ENCODE measurements at places on chromosomes 5 and 9.
A peak's percentile ranks its signal among the peaks of the same experiment; 100 is the strongest.

- DNase-seq = no peak
Observed at GRCh38 chr5:176697267-176697933, 50.1 kb downstream of the TSPAN17 start.

DNA sequence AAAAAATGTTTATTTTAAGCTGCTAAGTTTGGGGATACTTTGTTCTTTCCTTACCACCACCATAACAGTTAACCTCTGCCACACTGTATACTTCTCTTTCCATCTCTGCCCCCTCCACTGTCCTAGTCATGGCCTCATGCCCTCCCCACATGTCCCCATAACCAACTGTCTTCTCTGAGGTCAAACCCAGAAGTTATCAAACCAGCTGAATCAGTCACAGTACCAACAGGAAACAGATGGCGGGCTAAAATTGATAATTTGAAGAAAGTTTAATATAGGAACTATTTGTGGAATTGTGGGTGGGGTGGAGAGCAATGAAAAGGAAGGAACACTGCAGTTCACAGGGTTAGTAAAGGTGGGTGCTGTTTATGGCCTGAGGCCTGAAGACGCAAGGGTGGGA lies 5.7 kb upstream of the DCTN4 start:
- DNase-seq = no peak

- DNase-seq = no peak
Observed at GRCh38 chr5:147658293-147658932, 124.1 kb downstream of the JAKMIP2 start.

GRCh38 chr9:4741365-4742089 lies 525 bp upstream of the AK3 start:
- DNase-seq = no peak

DNA sequence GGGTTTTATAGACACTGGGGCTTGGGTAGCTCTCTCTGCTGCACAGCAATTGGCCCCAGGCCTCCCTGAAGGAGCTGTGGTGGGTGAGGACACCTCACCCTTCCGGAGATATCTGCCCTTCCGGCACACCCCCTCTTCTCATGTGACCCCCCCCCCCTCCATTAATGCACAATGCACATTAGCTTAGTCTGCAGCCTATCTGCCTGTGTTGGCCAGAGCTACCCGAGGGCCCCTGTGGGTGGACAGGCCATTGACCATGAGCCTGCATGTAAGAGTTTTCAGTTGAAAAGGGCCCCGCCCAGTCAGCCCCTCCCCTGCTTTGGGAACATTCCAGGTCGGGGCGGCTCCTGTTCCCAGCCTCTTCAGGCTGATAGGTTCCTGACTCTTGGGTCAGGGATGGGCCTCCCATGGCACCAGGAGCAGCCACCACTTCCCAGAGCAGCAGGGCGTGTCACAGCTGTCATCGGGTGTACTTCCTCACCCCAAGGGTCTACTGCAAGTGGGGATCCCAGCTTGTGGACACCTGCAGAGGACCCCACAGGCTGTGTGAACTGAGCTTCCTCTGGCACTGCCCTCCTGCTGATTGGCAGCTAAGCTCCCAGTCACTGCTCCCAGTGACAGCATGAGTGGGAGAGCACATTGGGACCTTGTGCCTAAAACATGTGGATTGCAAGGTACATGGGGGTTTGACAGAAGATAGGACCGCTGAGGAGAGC lies 17.8 kb downstream of the PHF2 start:
- DNase-seq = no peak

- no peak for DNase-seq
Observed at GRCh38 chr9:19378164-19378563, 1.9 kb downstream of the RPS6 start.

DNA sequence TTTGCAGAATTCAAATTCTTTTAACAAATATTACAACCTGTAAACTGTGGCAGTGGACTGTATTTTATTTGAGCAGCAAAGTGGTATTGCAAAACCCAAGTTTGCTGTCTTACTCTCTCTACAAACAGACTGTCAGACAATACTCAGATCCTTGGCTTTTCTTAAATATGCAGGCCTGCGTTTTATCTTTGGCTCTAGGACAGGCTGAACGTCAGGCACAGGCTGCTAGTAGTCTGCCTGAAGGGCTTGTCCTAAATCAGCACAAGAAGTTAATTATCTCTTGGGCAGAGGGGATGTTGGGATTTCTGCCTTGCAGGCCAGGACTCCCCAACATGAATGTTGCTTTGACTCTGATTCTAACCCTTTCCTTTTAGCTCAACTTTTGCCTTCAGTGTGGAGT lies 147.5 kb downstream of the SLIT3 start:
- no peak for DNase-seq

GRCh38 chr5:54363669-54364068 lies 53.3 kb upstream of the ARL15 start:
- no peak for DNase-seq

DNA sequence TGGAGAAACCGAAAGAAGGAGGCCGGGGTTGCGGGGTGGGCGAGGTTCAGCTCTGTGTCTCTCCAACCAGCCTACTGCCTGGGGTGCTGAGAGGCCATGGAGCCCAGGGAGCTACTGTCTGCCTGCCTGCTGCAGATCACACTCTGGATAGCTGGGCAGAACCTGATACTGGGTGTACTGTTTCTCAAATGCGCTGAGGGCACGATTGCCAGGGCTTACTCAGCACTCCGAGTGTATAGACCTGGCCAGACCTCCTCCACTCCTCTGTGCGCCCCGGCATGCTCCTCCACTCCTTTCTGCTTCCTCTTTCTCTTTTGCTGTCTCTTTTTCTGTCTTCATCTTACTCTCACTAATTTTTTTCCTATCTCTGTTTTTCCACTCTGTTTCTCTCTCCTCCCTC lies 215.1 kb downstream of the PAPPA start:
- DNase-seq = no peak

DNA sequence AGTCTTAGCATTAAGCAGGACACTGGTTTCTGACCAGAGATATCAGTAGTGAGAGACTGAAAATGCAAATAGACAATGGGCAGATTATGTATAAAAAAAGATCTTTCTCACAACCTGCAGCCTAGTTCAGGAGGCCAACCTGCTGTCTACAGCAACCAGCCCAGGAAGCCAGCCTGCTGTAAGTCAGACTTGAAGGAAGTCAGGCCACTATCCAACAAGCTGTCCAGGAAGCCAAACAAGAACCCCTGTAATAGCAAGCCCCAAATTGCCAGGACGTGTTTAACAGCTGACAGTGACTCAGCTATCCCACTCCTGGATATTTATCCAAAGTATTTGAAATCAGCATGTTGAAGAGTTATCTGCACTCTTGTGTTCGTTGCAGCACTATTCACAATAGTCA lies 121.8 kb upstream of the SPIN1 start:
- no peak for DNase-seq

- DNase-seq = peak; percentile 71
Observed at GRCh38 chr5:56815658-56816545, 553 bp downstream of the MAP3K1 start.

- DNase-seq = no peak
Observed at GRCh38 chr5:72831685-72832084, 15.2 kb downstream of the TNPO1 start.

- DNase-seq = no peak
Observed at GRCh38 chr9:99294850-99295461, 72.9 kb downstream of the SEC61B start.

DNA sequence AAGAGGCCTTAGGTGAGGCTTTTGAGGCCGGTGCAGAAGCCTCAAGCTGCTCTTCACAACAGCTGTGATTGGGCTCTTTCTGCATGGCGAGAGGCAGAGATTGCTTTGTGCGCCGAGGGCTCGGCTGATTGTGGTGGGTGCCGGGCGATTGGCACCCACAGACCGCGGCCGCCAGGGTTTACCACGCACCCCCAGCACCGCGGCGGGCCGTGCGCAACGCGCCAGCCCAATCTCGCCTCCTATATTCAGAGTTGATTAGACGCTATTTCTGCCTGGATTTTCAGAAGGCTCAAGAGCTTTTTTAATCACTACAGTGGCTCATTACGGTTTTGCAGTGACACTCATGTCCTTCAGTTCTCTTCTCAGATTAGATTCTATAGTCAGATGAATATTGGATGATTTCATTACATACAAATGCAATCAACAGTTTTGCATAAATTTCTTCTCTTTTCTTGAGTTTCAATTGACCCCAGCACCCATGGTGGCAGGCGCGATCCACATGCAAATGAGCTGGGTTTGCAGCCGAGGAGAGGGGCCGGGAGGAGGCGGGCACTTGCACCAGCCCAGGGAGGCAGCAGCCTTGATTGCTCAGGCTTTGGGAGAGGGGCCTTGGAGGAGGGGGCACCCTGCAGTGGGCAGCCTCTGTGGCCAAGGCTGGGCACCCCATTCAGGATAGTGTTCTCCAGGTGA lies 33.8 kb upstream of the PTGS1 start:
- no peak for DNase-seq

DNA sequence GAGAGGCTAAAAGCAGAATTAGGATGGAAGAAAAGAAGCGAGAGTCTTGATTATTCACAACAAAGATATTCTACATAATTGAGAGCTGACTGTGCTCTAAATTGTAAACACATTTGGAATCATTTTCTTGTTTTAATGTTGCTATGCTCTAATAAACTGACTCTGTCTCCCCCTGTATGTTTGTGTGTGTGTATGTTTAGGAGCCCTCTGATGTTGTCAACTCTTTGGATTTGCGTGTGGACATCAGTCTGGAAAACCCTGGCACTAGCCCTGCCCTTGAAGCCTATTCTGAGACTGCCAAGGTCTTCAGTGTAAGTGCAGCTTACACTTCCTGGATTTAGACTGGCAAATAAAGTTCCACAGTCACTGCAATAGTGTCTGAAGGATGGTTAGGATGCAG lies 37.8 kb downstream of the MOCS2 start:
- DNase-seq = no peak

DNA sequence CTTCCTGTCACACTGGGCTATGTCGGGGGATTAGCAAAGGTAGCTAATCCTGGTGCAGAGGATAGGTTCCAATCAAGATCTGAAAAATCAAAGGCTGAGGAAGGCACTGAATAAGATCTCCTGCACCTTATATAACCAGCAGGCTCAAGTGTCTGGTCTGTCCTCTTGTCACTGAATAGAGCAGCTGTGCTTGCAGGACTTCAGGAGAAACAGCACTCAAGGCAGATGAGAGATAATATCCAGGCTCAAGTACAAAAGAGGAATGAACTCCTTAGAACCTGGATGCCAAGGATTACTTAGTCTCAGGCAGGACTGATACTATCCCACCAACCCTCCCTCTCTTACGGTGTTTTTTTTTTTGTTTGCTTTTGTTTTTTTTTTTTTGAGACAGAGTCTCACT lies 108.8 kb upstream of the LRRTM2 start:
- DNase-seq = no peak

DNA sequence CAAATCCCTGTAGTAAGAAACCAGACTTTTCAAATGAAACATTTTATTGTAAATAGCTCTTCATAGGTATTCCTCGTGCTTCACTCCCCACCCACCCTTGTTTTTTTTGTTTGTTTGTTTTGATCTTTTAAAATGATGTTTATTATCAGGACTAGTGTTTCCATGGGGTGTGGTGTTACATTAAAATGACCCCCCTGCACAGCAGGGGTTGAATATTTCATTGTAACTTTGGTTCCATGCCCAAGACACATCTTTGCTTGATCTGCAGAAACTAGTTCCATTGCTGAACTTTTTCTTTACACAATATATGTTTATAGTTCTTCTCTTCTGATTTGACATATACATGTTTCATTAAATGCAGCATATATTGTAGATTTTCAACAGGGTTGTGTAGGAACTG lies 81.3 kb upstream of the DPYSL3 start:
- DNase-seq = no peak

GRCh38 chr5:157481265-157481664 lies 21.3 kb downstream of the NIPAL4 start:
- DNase-seq = no peak

DNA sequence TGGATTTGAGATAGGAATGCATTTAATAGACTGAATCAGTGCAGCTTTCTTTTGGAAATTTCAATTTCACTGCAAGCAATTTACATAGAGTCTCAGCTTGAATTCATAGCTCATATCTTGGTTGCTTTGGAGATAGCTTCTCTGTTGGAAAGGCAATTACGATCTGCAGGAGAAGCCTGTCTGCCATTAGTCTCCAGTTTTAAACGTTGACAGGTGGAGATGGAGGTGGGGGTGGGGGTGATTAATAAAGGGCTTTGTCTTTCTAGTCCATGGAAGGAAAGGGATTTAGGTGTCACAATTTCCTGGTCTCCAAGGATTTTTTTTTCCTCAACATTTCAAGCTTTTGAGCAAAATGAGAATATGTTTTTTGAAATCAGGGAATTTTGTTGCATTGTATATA lies 184.7 kb downstream of the CARTPT start:
- DNase-seq = no peak

DNA sequence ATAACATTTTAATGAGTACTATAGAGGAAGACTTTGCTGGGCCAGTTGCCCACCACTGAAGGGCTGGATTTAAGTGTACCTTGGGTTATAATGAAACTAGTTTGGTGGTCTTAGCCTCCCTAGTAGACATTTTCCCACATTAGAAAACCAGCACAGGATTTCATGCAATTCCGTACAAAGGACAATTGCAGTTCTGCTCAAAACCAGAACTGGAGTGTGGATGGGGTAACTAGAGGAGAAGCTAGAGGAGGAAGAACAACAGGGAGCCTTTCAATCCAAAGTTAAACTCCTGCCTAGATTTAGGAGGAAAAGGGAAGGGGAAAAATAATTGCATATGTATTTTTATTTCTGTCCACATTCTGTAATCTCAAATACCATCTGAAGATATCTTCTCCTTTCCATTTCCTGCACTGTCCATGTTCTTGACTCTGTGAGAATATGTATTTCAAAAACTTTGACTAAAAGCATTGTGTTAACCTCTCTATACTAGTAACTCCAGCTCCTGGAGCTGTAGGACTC lies 97.5 kb upstream of the SSBP2 start:
- DNase-seq = no peak

- no peak for DNase-seq
Observed at GRCh38 chr9:71685394-71685793, 82.9 kb downstream of the CEMIP2 start.

- no peak for DNase-seq
Observed at GRCh38 chr5:167512111-167512510, 779.3 kb upstream of the WWC1 start.

DNA sequence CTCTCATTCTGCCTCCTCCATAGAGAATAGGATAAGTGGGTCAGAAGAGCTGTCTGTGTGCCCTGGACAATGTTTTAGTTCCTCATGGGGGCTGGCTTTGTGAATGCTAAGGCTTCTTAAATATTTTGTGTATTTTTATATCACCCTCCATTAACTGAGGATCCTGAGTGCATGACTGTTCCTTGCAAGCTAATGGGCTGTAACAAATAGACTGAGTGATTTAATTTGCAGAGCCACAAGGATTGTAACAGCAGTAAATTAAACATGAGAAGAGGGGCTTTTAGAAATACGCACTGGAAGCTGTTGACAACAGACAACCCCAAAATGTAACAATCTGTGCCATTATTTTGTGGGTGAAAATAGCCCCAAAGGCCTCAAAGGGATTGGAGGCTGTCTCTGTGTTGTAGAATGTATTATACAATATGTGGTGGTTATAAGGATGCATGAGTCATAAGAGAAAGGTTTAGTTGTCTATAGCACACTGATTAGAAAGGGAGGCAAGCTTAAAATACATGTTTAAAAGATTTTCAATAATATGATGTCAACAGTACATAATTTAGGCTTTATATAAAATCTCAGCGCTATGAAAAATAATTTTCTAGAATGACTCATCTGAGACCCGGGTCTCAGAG lies 152.7 kb upstream of the ACTBL2 start:
- DNase-seq = no peak
